ENCODE measurements at places on chromosomes 2 and 18.

- no peak for DNase-seq
Measured at GRCh38 chr18:36297417-36298125, at the start of gene FHOD3. TSS of gene FHOD3 (plus strand) at chr18:36297713. CDS start at chr18:36297836, 123 bp downstream.

- DNase-seq: no peak
Measured at GRCh38 chr2:203858176-203858575, 9.4 kb upstream of the CTLA4 start.

DNA sequence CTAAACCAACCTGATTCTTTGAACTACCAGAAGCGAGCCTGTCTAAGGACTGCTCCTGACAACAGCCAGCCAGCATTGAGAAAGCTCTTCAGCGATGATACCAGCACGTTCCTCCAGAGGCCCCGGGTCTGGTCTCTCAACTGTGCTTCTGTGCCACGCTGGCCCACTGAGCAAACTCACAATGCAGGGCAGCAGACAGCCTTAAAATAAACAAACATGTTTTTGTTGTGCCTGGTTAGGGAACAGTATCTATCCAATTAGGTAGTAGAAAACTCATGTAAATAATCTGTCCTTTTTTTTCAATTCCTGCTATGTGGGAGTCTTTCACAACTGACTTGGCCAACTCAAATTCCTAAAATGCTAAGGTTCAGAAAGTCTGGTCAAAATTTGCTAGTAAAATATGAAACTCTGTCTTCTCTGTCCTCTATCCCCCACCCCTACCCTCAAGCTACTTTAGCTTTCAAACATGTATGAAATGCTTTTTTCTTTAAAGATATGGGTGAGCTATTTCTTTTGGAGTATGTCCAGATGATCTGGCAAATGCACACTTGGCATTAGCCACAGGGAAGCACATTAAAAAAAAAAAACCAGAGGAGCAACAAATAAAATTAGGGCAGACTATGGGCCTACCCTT is 21.4 kb upstream of the EML4 start:
- DNase-seq: no peak

- no peak for DNase-seq
Measured at GRCh38 chr18:40708726-40709125, 1246.3 kb upstream of the PIK3C3 start.

DNA sequence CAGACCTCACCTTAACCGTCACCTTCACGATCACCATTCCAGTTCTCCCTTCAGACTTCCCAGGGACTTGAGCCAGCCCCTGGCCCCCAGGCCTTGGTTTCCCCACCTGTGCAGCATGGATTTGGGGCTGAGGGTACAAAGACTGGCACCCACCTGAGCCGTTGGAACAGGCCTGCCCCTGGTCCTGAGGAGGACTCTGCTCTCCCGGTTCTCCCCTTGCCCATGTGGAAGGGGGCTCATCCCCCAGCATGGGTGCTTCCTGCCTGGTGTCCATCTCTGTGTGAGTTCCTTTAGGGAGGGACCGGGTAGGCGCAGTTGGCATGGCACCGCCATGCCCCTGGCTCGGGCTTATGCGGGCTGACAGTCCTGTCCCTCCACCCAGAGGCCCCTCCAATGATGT is 10.9 kb upstream of the GPR35 start:
- DNase-seq: no peak

DNA sequence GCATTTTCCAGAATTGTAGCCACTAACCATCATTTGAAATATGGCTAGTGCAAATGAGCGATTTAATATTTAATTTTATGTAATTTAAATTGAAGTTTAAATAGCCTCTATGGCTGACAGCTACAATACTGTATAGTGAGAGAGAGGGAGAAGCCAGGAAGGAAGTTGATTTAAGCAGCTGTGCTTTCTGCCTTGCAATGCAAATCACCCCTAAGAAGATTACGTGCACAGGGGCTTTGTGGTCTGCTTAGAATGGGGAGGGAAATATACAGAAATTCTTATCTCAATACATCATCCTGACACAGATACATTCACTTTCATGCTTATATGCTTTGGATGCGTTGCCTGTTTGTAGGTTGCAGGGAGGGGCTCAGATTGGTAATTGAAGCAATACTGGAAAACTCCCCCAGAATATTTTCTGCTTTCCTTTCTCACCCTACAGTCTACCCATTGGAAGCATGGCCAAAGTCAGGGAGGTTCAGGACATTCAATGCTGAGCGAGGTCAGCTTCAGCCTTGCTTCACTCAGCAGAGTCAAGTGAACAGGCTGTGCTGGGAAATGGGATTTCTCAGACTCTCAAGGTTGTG is 674.0 kb downstream of the CNTNAP5 start:
- DNase-seq: no peak

- DNase-seq: no peak
Measured at GRCh38 chr2:161843936-161844335, 219.7 kb downstream of the SLC4A10 start.

DNA sequence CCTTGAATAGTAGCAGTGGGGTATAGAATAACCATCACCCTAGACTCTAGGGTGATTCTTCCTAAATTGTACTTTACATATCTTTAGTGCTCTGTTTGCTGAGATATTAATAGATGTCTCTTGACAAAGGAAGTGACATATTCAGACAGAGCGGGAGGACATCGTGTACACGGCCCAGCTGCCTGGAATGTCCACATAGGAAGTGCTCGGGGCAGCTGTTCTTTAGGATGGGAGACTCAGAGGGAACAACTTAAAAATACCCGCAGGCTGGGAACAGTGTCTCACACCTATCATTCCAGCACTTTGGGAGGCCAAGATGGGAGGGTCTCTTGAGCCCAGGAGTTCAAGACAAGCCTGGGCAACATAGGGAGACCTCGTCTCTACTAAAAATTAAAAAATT is 206.1 kb downstream of the FAM210A start:
- DNase-seq: no peak

DNA sequence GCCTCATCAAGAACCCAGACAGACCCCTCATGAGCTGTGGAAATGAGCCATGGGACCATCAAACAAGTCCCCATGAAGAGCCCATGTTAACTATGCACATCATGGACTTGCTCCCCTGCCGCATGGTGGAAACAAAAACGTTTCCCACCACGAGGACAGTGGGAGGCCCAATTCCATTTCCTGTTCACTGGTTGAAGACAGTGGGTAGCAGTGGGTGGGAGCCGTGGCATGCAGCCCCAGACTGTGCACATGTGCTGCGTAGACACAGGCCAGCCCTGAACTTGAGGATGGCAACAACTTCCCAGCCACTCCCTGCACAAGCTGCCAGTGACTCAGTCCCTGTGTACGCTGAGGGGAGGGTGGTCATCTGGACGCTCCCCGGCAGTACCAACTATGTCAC is 108.4 kb upstream of the LMAN1 start:
- DNase-seq: no peak

DNA sequence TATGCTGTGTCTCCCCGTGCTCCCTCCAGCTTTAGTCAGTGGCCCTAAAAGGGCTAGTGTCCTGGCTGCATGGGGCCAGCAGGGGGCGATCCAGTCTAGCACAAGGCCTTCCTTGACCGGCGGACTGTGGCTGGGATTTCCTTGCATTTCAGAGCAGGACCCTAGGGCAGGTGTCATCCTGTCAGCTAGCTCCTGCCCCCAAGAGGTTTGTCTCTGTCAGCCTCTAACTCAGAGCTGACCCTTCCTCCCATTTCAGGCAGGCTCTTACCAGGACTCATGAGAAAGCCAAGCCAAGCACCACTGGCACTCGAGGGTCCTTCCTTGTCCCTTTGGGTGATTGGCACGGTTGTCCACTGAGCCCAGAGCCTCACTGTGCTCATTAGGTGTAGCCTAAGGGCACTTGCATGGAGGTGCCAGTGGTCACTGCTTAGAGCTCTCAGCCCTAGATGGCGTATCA is 140.3 kb downstream of the RPIA start:
- peak; percentile 27 for DNase-seq

DNA sequence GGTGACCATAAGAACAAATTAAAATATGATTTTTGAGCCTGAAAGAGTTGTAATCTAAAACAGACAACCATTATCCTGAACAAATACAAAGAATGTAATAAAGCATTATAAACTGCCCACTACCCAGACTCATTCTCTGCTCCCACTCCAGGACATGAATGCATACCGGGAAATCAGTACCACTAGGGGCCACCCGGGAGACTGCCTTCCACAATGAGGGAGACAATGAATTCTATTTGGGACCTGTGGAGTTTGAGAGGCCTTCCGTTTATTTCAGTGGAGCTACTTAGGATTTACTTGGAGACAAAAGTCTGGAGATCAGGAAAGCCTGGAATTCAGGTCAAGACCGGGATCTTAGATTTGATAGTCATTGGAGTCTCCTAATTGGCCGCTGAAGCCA is 50.0 kb downstream of the NAB1 start:
- no peak for DNase-seq

DNA sequence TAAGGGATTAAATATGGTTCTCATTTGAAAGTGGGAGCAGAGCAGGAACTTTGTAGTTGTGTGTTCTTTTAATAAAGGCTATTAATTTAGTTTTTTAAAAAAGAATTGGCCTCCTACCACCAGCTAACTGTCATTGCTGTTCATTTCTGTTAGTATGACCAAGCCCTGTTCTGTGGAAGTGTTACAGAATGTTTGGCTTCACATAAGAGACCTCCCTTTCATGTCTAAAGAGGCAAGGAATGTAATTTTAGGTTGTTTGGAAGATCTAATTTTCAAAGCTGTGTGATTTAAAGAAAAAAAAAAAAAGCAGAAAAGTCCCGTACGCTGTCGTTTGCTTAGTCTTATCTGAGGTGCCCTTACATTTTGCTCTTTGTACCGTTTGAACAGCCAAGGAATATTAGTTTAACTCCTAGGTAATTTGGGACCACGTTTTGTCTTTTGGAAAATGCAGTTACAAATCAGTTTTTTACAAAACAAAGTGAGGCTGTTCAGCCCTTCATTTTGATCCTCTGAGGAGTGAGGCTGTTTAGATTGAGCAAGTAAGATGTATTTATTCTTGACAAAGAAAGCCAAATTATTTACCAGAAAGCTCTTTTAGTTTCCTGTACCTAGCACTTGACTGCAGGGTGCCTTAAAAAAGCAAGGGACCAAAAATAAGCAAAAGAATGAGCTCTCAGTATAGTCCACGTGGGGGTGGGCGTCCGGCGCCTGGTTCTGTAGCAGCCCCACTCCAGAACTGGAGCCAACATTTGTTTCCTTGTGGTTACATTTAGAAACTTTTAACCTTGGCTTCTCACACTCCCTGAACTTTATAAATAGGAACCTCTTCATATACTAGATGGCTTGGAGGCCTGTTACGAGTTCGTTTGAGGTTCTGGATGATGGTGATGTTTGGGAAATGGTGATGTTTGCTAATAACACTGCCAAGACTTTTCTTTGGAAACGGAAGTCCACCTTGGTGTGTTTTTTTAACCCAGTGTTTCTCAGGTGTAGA is 136.2 kb downstream of the FMNL2 start:
- no peak for DNase-seq

- no peak for DNase-seq
Measured at GRCh38 chr18:46418663-46419260, 238.3 kb downstream of the LOXHD1 start.

- DNase-seq: no peak
Measured at GRCh38 chr2:117818921-117819320, 4.4 kb downstream of the DDX18 start.

- DNase-seq: peak; percentile 2
Measured at GRCh38 chr18:42078711-42079110, 123.7 kb downstream of the PIK3C3 start.

DNA sequence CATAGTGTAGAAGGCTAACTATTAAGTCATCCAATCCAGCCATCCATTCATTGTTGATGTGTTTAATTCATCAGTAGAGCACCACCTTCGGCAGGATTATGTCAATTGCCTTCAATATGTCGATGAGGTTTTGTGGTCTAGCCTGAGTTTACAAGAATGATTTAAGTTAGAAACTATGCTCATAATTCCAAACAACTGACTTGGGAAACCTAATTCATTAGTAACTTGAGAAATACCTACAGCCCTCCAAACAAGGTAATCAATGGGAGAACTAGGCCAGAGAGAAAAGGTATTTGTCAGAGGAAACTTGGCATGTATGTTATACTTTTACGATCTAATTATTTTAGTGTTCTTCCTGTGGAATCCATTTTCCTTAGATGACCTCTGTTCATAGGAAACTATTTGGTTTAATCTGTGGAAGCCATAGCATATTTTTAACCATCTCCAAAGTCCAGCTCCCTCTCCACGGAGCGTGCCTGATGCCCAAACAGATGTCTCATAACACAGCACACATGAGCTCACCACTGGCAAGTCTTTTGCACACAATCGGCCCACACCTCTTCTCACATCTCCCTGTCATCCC is 148.5 kb downstream of the GFPT1 start:
- DNase-seq: no peak

DNA sequence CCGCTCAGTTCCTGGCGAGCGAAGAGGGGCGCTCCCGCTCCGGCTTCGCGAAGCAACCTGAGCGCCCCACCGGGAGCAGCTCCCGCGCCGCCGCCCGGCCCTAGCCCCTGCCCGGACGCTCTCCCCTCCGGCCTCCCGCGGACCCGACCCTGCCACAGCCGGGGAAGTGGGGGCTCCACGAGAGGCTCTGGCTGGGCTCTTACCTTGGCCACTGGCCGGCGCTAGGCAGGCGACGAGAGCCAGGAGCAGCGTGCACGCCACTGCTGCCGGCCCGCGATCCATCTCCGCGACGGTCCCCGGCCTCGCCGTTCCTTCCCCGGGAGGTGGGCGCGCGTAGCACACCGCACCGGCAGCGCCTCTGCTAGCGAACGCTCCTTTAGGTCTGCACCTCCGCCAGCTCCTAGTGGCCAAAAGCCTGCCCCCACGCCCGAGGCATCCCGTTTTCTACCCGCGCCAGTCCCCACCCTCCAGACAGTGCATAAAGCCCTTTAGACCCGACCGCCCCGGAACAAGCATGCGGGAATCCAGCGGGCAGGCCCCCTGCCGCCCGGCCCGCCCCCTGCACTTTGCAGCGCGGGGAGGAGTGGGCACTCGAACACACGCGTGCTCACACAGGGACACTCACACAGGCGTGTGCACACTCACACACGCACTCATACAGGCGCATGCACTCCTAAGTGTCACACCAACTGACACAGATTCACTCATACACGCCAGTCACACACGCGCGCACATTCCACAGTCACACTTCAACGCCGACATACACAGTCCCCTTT is at the start of gene LRP2:
TSS of gene LRP2 (minus strand) at position 417 of the 776 bp plus-strand sequence. CDS start at position 282, 135 bp downstream.
- DNase-seq: no peak

- no peak for DNase-seq
Measured at GRCh38 chr2:149427387-149427786, 97.0 kb downstream of the LYPD6 start.

GRCh38 chr2:170563401-170563800 is 151.7 kb upstream of the SP5 start:
- no peak for DNase-seq

- DNase-seq: peak; percentile 39
Measured at GRCh38 chr18:61606759-61607158, 273.5 kb downstream of the CDH20 start.

DNA sequence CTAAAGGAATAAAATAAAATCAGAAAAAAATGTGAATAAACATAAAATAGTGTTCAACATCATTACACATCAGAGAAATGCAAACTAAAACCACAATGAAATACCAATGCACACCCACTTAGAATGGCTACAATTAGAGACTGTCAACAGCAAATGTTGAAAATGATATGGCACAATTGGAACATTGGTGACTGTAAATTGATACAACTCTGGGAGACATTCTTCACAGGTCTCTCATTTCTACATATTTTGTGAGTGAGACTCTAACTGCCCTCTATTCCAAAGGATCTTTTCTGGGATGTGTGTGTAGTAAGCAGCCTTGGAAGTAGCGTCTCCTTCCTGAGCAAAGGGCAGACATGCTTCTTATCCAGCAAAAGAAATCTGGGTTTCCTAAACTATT is 323.0 kb downstream of the FBXO15 start:
- no peak for DNase-seq
